Stimulated activated CD4-positive, alpha-beta T cell treated with anti-CD3 and anti-CD28 coated beads, Interleukin-4, amount 100 ng/mL, for 4 hours (primary cell): ENCODE measurements at places on chromosomes 11 and 22.

DNA sequence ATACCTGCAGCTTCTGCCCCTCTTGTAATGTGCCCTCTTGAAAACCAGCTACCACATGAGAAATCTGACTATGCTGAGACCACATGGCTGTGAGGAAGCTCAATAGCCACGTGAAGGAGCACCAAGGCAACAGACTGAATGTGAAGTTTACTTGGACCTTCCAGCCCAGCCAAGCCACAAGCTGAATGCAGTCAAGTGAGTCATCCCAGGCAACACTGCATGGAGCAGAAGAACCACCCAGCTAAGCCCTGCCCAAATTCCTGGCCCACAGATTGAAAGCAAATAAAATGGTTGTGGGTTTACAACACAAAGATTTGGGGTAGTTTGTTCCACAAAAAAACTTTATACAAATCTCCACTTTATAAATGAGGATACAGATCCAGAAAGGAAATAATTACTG lies 114.5 kb downstream of the TIMP3 start:
- no peak for DNase-seq

GRCh38 chr11:73792584-73792983 lies 4.9 kb downstream of the MRPL48 start:
- no peak for DNase-seq

DNA sequence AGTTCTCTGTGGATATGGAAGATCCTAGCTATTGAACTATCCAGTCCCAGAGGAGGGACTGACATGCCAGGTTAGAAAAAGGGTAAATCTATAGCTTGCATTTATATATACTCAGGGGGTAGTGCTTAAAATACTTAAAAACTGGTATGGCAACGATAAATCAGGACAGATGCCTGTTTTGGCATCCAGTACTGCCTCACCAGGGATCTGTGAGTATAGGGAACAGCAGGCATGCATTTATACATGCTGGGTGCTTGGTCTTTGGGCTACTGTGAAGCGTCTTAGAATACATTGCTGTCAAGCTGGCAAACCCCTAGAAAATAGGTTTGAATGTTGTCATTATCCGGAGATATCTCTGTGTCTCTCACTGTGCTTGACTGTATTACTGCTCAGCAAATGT lies 94.2 kb upstream of the DRD2 start:
- no peak for DNase-seq

DNA sequence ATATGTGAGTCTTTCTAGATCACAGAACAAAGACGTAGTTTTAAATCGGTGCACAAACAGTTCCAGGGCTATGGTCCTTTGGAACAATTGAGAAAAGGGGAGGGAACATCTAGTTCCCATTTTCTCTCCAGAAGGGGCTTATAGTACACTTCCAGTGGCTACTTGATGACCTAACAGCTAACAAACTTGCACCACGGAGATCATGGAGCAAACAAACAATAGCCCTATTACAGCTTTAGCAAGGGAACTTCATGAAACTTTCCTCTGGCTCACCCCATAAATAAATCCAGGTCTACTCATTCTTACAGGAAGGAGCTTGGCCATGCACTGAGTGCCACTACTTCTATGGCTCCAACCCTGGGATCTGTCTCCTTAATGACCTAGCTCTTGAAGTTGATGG lies 8.3 kb upstream of the FOLR2 start:
- no peak for DNase-seq

DNA sequence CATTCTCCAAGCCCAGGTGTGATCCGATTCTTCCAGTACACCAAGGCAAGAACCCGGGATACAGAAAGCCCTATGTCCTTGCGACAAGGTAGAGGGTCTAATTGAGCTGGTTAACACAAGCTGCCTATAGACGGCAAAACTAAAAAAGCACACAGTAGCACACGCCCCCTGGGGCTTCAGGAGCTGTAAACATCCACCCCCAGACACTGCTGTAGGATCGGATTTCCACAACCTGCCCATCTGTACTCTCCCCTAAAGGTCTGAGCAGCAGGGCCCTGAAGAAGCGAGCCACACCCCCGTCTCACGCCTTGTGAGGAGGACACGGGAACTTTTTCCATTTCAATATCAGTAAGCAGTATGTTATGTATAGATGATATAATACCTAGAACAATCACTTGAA lies 624.7 kb downstream of the BUD13 start:
- no peak for DNase-seq

DNA sequence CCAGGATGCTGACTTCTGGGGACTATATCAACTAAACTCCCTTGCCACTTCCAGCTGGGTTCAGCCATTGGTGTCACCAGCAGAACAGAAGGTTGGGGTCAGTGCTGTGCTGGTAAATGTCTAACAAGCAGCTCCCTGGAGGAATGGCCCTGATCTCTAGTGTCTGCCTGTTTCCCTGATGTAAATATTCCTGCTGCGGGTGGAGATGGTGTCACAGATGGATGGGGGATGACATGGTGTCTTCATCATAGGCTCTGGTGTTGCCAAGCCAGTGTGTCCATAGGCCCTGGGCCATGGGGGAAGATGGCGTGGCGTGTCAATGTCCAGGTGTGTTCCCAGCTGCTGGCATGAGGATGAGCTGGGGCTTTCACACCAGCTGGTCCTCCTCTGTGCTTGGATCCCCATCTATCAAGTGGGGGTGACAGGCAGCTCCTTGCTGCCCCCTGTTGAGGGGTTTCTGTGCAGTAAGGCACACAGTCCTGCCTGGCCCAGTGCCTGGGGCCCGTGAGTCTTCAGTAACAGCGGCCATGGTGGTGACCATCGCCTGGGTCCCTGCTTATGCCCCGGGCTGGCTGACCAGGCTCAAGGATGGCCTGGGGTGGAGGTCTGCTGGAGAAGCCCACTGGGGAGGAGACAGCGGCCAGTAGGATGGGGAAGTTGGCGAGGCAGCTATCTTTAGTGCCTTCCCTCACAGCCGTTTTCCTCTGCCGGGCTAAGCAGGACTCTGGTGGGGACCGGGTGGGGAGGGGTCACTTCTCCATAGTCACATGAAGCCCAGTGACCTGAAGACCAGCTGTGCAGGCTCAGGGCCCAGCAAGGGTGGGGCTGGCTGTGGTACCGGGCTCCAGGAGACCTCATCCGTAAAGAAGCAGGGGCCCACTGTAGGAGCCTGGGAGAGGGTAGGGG lies 12.7 kb downstream of the RPL3 start:
- DNase-seq, result no peak

GRCh38 chr22:49066619-49067018 lies 761.1 kb downstream of the BRD1 start:
- no peak for DNase-seq

DNA sequence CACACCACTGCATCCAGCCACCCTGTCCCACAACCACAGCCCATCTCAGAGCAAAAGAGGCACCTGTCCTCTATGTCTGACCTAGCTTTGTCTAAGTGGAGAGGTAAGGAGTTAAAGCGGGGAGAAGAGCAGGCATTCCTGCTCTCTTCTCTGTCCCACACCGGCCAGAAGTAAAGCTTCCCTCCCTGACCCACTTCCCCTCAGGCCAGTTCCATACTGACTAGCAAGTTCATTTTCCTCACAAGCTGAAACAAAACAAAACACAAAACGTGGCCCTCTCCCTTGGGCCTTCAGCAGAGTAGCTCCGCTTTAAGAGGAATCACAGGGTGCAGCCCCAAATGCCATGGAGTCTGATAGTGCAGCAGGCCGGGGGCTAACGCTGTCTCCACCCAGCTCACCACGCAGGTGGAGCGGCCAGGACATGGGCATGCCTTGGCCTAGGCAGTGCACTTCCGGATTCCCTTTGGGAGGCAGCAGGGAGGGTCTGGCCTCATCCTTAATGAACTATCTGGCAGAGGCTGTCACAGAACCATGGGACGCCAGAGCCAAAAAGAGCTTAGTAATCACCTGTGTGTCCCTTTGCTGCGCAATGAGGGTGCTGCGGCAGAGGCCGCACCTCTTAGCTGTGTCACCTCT lies 34.0 kb downstream of the FLI1 start:
- DNase-seq, result no peak

DNA sequence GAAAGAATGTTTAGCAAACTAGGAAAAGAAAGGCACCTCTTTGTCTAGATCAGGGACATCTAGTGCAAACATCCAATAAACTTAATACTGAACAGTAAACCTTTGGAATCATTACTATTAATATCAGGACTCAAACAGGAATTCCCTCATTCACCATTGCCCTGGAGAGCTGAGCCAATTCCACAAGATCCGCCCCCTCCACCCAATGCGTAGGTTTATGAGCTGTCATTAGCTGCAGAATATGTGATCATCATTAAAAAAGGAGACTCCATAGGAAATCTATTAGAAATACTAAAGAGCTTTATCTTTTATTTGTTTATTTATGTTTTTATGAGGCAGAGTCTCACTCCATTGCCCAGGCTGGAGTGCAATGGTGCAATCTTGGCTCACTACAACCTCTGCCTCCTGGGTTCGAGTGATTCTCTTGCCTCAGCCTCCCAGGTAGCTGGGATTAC lies 5.5 kb downstream of the IL17REL start:
- DNase-seq, result no peak

DNA sequence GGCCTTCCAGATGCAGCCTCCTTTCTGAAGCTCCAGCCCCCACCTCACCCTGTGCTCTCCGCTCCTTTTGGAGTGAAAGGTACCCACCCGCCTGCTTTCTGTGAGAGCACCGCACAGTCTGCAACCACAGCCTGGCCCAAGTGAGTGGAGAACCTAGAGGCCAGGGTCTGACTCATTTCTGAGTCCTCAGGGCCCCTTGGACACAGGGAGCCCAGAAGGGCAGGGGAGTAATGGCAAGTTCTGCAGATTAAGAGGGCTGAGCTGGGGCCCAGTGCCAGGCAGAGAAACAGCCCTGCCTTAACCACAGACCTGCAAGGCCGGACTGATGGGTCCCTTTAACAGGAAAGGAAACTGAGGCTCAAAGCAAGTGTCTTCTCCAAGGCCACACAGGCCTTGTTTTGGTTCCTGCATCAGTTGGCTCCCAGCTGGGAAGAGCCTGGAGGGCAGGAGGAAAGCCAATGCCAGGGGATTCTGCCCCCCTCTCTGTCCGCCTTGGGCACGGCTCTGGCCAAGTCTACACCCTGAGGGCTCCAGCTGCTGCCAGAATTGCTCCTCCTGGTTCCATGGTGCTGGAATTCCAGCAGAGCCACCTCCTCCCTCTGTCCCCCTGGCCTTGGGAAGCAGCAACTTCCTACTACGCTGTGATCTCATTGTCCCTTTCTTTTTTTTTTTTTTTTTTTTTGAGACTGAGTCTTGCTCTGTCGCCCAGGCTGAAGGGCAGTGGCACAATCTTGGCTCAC lies 55.1 kb downstream of the CYTH4 start:
- no peak for DNase-seq

DNA sequence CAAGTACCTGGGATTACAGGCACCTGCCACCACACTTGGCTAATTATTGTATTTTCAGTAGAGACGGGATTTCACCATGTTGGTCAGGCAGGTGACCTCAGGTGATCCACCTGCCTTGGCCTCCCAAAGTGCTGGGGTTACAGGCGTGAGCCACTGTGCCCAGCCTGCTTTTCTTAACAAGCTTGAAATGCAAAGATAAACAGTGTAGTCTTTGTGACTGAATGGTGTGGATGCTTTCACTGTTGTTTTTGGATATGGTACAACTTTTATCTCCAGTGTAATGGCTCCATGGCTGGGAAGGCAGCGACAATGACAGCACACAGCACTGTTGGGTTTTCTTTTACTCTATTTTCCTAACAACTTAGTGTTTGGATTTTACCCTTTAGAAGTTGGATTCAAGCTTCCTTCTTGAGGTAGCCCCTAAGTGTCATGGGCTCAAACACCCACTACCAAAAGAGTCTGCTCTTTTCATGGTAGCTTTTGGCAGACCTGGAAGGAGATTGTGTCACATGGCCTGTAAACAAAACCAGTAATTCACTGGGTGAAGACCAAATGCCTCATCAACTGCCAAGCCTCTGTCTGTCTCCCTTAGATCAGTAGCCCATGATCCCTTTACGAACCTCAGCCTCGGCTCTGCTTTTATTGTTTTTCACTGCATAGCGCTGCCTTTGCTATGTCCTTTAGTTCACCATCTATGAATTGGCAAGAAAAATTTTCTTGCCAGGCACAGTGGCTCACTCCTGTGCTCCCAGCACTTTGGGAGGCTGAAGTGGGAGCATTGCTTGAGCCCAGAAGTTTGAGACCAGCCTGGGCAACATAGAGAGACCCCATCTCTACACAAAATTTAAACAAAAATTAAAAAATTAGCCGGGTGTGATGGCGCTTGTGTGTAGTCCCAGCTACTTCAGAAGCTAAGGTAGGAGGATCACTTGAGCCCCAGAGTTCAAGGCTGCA lies 6.4 kb downstream of the VPS51 start:
- no peak for DNase-seq

GRCh38 chr11:126136507-126136906 lies 73.8 kb upstream of the CDON start:
- no peak for DNase-seq

DNA sequence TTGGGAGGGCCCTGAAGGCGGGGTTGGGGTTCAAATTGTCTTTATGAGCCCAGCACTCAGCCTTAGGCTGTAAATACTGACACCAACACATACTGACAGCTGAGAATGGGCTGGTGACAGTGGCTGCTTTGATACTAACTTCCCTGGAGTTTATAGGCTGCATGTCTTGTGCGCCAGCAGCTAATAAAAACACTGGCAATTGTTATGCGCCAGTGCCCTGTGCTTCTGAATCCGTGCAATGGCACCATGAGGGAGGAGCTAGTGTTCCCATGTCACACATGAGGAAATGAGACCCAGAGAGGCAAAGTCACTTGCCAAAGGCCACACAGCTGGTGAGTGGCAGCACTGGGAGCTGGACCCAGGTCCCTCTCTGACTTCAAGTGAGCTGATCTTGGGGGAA lies 23.8 kb downstream of the SHISAL1 start:
- DNase-seq, result no peak

GRCh38 chr11:65396769-65397745 lies 10.6 kb downstream of the FRMD8 start:
- DNase-seq, result no peak

GRCh38 chr11:61001931-61002330 lies 30.5 kb downstream of the CD6 start:
- no peak for DNase-seq

- no peak for DNase-seq
These were observed 19.5 kb upstream of the TPH1 start for GRCh38 chr11:18065572-18065971.

DNA sequence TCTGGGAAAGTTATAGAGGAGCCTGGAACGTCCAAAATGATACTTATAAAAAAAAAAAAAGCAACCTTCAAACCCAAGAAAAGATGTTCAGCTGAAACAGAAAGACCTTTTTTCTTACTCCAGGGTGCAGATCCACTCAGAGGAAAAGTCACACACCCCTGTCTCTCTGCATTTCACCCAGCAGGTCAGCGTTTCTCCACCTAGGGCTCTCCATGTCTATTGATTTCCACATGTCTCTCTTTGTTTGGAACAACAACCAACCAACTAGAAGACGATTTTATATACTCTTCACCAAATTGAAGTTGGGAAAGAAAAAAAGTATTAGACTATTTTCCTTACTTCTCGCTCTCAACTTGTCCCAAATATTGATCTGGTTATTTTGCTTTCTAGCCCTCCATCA lies 42.2 kb upstream of the BLID start:
- DNase-seq, result no peak

GRCh38 chr22:24400034-24400725 lies 27.2 kb upstream of the ADORA2A start:
- no peak for DNase-seq
